Astrocyte of the spinal cord (primary cell): ENCODE measurements at places on chromosomes 3 and 15.
A peak's percentile ranks its signal among the peaks of the same experiment; 100 is the strongest.

DNA sequence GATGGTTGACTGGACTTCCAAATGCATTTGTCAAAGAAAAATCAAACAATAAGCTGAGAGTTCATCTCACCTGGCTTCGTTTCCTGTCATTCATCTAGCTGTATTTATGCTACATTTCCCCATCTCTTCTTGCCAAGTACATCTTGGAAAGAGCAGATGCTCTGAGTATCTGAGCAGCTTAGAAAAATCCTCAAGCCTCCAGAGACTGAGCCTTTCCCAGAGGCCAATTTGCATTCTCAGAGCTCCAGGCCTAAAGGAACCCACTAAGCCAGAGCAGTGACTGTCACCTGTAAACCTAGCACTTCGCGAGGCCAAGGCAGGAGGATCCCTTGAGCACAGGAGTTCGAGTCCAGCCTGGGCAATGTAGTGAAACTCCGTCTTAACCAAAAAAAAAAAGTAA lies 100.5 kb downstream of the XXYLT1 start:
- DNase-seq: no peak

DNA sequence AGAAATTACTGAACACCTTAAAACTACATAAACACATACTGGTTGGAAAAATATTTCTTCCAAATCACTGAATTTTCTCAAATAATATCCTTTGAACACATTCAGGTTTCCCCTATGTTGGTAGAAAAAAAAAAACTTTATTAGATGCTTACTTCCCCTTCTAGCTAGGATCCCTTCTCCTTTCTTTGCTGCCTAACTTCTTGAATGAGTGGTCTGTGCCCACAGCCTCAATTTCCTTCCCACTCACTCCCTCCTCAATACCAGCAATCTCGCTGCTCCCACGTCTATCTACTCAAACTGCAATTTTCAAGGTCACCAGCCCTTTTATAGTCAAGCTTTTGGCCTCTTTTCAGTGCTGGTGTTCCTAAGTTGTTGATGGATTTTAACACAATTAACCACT lies 8.3 kb downstream of the CD200R1 start:
- DNase-seq: no peak

- no peak for DNase-seq
Measured at GRCh38 chr3:99960941-99961340, 143.3 kb downstream of the CMSS1 start.

GRCh38 chr3:30493911-30494311 lies 112.5 kb upstream of the TGFBR2 start:
- DNase-seq: peak; percentile 72

DNA sequence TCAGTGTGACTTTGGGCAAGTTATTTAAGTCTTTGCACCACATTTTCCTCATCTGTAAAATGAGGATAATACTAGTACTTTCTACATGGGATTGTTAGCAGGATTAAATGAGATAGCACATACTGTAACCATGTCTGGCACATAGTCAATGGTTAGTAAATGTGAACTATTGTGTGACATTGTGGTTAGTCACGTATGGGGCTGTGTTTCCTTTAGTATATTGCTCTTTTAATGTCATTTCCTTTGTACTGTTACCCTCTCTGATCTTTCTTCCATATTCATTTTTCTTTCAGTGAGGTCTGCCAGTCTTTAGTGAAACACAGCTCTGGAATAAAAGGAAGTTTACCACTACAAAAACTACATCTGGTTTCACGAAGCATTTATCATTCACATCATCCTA lies 21.4 kb downstream of the OPA1 start:
- DNase-seq: no peak

- no peak for DNase-seq
Measured at GRCh38 chr3:192224634-192225155, 502.6 kb downstream of the FGF12 start.

DNA sequence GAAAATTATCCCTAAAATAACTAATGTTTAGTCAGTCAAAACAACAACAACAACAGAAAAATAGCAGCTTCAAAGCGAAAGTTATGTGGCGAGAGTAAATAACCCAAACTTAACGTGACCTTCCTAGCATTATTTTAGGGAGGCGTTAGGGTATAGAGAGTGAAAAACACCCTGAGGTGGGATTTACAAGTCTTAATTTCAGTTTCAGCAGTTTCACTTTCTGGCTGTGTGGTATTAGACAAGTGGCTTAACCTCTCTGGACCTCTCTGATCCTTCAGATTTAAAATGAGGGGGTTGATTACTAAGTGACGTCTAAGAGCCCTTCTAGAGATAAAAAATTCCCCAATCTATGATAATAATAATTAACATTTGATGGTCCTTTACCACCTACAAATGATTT lies 291.2 kb downstream of the ZBTB20 start:
- no peak for DNase-seq
